ENCODE measurements at places on chromosomes 7 and 10.

DNA sequence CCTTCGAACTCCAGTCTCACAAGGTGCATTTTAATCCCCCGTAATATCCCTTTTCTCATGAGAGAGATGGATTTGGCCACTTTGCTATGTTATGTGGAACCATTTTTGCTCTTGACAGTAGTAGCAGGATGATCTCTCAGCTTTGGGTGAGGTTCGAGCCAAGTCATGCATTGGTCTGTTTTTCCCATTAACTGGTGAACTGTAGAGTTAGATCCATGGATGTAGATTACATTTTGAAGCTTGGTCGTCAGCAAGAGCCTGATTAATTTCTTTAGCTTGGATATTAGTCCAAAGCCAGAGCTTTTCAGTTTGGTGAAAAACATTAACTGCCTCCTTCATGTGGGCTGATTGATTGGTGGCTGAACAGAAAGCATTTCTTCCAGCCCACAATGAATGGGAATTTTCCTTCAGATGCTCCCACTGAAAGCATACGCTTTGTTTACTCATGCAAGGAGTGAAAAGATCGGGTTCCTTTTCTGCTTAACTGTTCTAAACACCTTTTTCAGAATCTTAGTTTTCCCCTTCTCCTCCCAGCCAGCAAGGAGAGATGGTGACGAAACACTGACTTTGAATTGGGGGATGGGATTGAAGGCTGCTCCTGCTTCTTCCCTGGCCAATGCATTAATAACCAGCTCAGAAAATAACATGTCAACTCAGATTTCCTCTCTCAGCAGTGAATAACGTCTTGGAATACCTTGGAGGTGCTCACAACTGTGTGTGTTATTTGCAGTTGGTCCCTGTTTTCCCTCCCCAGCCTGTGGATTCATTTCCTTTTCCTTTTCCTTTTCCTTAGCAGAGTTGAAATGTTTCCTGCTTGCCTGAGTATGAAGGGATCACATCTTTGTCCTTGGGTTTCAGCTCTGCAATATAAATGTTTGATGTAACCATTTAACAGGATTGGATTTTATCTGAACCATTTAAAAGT is 351.8 kb upstream of the FZD8 start:
- DNase-seq: no peak

DNA sequence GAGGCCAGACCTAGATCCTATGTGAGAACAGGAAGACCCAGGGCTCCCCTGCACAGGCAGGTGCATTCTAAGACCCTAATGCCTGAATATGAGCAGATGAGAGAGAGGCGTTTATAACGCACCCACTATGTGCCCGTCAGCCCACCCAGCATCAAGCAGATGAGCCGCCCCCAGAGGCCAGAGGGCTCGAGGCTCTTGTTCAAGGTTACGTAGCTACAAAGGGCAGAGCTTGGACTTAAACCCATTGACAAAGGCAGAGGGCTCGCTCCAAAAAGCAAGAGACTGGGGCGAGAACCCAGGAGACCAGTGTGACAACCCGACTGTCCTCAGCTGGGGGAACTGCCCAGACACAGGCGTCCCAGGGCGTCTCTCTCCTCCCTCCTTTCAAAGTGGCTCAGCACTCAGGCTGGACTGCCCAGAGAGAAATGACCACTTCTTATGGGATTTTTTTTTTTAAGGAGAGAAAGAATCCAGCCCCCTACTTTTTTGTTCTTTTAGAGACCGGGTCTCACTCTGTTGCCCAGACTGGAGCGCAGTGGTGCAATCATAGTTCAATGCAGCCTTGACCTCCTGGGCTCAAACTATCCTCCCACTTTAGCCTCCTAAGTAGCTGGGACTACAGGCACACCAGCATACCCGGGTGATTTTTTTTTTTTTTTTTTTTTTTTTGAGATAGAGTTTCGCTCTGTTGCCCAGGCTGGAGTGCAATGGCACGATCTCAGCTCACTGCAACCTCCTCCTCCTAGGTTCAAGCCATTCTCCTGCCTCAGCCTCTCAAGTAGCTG is 40.1 kb downstream of the TNRC18 start:
- DNase-seq: no peak

DNA sequence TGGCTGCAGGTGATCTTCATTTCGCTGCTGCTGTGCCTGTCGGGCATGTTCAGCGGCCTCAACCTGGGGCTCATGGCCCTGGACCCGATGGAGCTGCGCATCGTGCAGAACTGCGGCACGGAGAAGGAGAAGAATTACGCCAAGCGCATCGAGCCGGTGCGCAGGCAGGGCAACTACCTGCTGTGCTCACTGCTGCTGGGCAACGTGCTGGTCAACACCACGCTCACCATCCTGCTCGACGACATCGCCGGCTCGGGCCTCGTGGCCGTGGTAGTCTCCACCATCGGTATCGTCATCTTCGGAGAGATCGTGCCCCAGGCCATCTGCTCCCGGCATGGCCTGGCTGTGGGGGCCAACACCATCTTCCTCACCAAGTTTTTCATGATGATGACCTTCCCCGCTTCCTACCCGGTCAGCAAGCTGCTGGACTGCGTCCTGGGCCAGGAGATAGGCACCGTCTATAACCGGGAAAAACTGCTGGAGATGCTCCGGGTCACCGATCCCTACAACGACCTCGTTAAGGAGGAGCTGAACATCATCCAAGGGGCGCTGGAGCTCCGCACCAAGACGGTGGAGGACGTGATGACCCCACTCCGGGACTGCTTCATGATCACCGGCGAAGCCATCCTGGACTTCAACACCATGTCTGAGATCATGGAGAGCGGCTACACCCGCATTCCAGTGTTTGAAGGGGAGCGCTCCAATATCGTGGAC is 1.3 kb downstream of the CNNM2 start:
- DNase-seq: no peak

DNA sequence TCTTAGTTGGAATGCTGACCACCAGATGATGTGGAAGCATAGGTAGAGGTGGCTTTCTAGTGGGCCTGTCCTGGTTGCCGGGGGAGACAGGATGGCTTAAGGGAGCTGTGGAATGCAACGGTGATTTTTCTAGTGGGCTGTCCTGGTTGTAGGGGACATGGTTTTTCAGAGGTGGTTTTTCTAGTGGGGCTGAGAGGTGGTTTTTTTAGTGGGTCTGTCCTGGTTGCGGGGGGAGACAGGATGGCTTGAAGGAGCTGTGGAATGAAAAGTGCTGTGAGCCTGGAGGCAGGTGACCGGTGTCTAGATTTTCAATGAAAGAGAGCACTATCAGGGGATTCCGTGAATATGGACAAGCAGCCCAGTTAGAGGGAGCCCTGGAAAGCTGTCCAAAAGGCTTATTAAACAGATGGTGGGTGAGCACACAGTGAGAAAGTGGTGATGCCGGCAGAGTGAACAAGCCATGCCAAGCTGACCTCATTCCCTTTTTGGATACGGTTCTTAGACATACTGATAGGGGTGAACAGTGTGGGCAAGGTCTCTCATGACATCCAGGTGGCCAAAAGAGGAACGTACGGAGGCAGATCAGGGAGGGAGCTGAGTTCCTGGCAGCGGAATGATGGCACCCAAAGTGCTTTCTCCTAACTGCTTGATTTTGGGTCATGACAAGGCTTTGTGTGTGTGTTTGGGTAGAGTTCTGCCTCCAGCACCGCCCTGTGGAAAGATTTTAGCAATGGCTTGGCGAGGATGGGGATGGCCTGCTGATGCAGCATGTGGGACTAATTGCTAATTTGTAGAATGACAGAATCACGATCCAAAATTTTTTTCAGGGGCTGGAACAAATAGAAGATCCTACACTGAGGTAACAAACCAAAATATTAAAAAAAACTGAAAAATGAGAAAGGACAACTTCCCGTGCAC is 126.6 kb downstream of the TMEM178B start:
- DNase-seq: no peak

Data from inflammatory macrophage treated with lipopolysaccharide for 4 hours (primary cell).